WERI-Rb-1 (cell line): ENCODE measurements at places on chromosomes 11 and 22.

- no peak for DNase-seq
Measured at GRCh38 chr11:58786693-58787092, 55.0 kb upstream of the GLYAT start.

- DNase-seq: no peak
Measured at GRCh38 chr11:109512249-109512648, 90.3 kb downstream of the C11orf87 start.

DNA sequence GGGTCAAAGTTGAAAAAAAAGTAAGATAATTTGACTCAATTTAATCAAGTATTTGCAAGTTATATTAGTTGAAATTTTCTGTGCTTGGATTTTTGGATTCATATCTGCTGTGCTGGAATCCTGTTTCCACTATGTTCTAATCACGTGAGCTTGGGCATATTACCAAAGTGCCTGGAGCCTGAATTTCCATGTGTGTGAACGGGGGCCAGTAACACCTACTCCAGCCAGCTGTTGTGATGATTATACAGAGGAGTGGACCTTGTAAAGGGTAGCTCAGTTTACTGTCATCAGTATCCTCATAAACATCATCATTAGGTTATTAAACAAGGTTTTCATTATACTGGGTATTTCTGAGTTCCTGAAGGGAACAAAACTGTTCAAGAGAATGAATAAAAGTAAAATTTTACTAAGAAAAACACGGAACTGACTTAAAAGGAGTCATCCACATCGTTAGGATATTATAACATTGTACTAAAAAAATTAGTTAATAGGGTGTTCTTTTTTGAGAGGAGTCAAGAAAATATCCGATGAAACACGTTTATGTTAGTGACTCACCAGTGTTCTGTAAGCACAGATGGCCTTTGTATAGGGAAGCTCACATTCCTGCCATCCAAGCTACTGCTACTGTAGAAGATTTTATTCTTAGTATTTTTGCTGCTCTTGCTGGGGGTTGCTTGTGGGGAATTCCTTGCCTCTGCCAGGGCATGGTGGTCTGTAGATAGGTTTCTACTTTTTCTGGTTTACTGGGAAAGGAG is 144.1 kb downstream of the ARHGAP42 start:
- DNase-seq: no peak

DNA sequence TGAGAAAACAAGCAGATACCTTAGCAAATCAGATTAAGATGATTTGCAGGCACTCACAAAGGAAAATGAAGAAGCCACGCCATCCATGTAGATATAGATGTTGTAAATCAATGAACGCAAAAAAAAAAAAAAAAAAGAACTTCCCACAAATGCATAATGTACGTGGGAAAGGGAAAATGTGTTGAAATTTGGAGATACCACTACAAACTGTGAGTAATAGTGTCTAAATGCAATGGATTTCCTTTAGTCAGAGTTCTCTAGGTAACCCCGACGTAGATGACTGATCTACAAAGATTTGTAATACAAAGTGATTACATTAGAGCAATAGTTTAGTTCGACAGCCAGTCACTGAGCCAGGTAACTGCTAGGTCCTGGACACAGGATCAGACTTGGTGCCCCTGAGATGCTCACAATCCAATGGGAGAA is 783 bp upstream of the ANKRD54 start:
- DNase-seq: no peak

- DNase-seq: no peak
Measured at GRCh38 chr11:1041149-1041467, 4.6 kb upstream of the MUC6 start.

- DNase-seq: no peak
Measured at GRCh38 chr11:788953-789940, 643 bp downstream of the CEND1 start.

- DNase-seq: no peak
Measured at GRCh38 chr11:1732418-1733008, 17.9 kb downstream of the IFITM10 start.

- no peak for DNase-seq
Measured at GRCh38 chr22:48579928-48580309, 1247.8 kb downstream of the BRD1 start.

- peak; percentile 56 for DNase-seq
Measured at GRCh38 chr11:63998558-63999348, 12.5 kb downstream of the OTUB1 start.

DNA sequence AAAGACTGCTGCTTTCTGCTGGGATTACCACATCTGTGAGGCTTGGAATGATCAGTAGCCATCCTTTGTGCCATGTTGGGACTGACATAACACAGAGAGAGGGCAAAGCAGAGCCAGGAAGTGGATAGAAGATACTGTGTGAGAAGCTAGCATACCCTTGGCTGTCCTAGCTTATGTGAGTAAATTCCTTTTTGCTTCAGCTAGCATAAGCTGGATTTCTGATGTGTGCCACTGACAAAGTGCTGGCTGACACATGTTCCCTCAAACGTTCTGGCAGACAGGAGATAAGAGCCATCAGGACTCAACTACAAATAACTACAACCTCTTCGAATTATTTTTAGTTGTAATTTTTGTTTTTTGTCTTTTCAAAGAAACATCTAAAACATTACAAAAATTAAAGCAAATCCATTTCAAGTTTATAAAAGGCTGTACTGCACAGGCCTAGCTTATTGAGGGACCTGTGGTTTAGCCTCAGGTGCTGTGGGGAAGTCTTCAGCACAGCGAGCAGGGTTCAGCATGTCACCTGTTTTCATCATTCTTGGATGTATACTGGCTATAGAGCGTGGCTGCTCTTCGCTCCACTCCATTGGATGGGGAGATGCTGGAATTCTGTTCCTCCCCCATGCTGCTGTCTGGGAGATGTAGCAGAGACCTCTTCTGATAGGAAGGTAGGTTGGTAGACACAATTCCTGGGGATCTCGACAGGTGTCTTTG is 120.9 kb downstream of the SWAP70 start:
- DNase-seq: no peak

DNA sequence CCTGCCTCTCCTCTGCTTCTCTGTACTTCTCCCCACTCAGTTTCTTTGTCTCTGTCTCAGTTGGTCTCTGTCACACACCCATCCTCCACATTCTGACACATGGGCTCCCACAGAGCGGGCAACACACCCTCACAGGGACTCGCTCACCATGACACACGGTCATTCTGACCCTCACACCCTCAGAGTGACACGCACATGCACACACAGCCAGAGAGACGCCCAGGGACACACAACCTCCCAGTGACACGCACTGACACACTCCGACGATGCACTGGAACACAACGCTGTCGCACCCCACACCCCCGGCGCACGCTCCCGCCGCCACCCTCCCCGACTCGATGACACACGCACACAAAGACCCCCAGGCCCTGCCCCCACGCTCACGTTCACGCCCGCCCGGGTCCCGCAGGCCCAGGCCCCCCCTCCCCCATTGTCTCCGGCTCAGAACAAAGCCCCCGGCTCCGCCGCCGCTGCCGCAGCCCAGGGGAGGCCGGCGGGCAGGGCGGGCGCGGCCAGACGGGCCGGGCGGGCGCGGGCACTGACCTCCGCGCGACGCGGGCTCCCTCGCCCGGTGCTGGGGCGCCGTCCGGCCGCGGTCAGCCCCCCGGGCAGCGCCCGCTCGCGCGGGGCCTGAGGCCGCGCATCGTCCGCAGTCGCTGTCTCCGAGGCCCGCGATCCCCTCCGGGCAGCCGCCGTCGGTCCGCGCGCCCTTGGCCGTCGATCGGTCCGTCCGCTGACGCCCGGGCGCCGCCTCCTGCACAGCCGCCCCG is 404 bp downstream of the DCHS1 start:
- peak; percentile 30 for DNase-seq

GRCh38 chr11:134270250-134270714 is 5.9 kb upstream of the GLB1L3 start:
- DNase-seq: peak; percentile 17

- no peak for DNase-seq
Measured at GRCh38 chr11:86508604-86509587, 134.2 kb downstream of the CCDC81 start.

DNA sequence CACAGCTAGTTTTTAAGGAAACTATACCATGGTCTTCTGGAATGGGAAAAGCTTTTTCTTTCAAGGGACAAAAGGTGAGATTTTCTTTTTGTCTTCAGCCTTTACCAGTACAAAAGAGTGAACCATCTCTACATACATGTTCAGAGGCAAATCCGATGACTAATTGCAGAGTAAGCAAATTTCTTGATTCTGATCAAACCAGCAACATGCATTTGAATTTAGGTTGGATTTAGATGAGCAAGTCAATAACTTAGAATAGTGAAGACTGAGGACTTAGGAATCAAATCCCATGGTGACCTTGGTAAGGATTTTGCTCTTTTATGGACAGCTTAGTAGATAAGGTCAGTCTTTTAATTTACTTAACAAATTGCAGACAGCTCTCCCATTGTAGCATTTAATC is 65.9 kb upstream of the BLID start:
- DNase-seq: no peak

GRCh38 chr11:11668781-11669180 is 47.0 kb upstream of the GALNT18 start:
- no peak for DNase-seq

DNA sequence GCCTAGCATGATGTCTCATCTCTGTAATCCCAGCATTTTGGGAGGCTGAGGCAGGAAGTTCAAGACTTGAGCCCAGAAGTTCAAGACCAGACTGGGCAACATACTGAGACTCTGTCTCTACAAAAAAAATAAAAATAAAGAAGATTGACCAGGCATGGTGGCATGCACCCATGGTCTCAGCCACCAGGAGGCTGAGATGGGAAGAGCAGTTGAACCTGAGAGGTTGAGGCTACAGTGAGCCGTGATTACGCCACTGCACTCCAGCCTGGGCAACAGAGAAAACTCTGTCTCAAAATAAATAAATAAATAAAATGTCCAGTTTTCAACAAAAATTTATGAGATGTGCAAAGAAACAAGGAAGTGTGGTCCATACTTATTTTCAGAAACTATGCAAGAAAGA is 28.3 kb downstream of the EFCAB6 start:
- DNase-seq: no peak

DNA sequence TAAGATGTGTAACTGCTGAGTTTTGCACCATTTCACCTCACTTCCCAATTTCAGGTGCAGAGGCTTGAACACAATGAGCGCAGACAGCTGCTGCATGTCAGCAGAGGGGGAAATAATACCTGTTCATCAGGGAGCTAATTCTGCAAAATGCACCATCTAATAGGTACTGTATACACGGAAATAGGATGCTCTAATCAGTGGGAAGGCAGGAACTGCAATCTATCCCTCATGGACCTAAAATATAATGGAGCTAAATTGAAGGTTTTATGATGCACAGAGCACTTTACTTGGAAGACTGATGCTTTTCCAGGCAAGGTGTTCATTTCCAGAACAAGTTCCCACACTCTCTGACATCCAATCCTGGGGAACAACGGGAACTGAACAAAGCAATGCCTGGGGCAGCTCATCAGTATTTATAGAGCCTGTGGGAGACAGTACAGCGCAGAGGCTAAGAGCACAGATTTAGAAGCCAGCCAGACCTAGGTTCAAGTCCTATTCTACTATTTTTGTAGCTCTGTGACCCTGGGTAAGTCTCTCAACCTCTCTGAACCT is 78.5 kb downstream of the TENM4 start:
- DNase-seq: no peak

- DNase-seq: no peak
Measured at GRCh38 chr11:60251485-60252212, 8.7 kb upstream of the MS4A4E start.

GRCh38 chr11:2534134-2534956 is 89.5 kb downstream of the KCNQ1 start:
- no peak for DNase-seq

DNA sequence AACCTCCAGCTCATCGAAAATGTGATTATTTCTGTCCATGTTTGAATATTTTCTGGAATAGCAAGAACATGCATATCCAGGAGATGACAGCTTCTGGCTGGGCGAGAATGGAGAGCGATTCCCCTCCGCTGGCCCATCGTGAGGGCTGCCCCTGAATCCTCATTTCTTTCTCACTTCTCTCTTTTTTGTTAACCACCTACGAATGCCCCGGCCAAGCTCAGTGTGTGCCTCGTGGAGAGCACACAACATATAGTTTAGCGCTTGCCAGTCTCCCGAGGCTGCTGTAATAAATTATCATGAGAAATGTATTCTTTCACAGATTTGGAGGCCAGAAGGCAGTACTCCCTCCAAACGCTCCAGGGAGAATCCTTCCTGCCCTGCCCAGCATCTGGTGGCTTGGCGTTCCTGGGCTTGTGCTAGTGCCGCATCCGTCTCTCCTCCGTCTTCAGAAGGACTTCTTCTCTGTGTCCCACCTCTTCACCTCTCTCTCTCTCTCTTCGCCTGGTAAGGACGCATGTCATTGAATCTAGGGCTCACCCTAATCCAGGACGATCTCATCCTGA is 1306.0 kb downstream of the TBC1D22A start:
- DNase-seq: no peak

- peak; percentile 78 for DNase-seq
Measured at GRCh38 chr11:75214411-75214821, 26.2 kb upstream of the TPBGL start.

GRCh38 chr11:96339706-96340554 is 3.1 kb downstream of the MAML2 start:
- no peak for DNase-seq

DNA sequence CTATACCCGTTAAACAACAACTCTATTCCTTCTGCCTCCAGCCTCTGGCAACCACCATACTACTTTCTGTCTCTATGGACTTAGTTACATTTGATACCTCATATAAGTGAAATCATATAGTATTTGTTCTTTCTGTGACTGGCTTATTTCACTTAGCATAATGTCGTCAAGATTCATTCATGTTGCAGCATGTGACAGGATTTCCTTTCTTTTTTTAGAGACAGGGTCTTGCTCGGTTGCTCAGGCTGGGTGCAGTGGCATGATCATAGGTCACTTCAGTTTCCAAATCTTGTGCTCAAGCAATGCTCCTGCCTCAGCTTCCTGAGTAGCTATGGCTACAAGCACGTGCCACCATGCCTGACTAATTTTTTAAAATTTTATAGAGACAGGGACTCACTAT is 29.4 kb upstream of the SORL1 start:
- no peak for DNase-seq

DNA sequence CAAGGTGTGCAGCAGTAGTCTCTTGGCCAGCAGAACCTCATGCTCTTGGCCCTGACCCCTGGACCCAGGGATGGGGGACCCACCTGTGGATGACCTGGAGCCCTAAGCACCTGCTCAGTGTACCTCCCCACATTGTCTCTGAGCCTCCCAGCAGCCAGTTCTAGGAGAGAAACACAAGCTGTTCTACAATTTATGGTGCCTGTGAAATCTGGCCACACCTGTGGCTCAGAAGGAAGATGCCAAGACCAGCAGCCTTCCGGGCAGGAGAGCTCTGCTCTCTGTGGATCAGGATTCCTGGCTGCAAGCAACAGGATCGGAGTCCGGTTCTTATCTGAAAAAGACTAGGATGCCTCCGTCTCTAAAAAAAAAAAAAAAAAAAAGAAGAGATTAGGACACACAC is 103.6 kb upstream of the ANO1 start:
- no peak for DNase-seq

- peak; percentile 53 for DNase-seq
Measured at GRCh38 chr22:27107824-27108223, 450.4 kb downstream of the MIAT start.

GRCh38 chr11:36608491-36609199 is 10.6 kb upstream of the RAG2 start:
- DNase-seq: no peak
